ENCODE measurements at places on chromosomes 7 and 10.

- no peak for DNase-seq
Observed at GRCh38 chr7:45658716-45659495, 84.7 kb downstream of the ADCY1 start.

DNA sequence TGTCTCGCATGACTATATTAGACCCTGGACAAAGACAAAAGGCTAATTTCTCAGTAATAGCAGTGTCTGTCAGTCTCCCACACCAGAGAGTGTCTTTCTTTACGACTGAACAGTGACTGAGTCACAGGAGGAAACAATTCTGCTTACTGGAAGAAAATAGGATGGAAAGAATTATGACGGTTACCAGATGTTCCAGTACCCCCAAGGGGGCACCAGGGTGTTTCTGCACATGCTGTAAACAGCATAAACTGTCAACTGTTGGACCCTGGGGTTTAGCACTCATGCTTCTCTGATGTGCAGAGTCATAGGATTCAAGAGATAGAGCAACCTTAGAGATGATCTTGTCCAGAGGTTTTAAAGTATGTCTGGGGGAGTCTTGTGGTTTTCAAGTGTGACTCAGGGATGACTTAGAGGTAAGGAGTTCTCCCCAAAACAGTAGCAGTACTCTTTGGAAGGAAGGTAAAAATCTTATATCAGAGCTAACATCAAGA, 291.7 kb downstream of the THSD7A start:
- peak; percentile 65 for DNase-seq

DNA sequence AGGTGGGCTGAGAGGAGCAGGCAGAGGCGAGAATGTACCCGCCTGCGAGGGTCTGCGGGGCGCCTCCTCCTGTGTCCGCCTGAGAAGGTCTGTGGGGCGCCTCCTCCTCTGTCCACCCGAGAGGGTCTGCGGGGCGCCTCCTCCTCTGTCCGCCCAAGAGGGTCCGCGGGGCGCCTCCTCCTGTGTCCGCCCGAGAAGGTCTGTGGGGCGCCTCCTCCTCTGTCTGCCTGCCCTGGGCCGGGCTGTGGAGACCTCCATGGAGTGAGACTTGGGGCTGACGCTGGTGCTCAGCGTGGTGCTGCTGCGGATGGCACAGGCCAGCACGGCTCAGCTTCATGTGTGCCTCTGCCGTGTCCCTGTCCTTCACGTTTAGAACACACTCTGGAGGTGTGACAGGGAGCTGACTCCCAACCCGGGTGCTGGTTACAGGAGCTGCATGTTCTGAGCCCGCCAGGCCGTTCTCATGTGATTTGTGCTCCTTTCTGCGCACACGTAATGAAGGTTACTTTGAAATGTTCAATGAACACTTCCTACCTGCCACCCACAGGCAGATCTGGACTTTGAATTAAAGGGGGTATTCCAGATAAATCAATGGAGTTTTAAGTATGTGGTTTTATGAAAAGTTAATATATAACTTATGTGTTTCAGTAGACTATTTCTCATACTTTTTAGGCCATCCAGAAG, 20.5 kb upstream of the GET4 start:
- no peak for DNase-seq

DNA sequence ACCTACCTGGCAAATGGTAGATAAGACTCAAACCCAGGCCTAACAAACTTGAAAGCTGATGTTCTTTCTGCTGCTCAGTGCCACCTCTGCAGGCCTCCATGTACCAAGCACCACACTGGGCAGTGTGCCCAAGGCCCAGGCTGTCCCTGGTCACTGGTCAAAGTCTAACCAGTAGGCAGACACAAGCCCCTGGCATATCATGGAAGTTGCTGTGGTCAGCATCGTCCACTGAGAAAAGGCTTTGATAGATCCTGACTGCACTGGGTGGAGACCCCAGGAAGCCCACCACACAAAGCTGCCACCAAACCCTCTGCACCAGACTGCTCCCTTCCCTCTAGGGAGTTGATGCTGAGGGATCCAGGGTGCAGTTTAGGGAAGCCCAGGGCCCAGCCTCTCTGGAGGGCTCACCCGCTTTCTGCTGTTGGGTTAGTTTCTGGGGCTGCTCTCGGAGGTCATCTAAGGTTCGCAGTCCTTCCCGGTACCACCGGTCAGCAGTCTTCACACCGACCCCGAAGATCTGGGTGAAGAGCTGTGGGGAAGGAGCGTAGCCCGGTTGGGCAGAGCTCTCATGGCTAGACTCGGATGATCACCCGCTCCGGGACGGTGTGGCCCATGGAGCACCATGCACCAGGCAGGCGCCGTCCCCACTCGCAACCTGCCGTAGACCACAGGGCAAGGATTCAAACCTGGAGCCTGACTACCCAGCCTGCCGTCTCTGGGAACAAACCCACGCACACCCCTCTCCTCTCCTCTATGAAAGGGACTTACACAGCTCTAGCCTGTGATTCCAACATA, 6.0 kb downstream of the POLM start:
- DNase-seq, result no peak

- no peak for DNase-seq
Observed at GRCh38 chr7:151850491-151851124, 26.3 kb downstream of the PRKAG2 start.

DNA sequence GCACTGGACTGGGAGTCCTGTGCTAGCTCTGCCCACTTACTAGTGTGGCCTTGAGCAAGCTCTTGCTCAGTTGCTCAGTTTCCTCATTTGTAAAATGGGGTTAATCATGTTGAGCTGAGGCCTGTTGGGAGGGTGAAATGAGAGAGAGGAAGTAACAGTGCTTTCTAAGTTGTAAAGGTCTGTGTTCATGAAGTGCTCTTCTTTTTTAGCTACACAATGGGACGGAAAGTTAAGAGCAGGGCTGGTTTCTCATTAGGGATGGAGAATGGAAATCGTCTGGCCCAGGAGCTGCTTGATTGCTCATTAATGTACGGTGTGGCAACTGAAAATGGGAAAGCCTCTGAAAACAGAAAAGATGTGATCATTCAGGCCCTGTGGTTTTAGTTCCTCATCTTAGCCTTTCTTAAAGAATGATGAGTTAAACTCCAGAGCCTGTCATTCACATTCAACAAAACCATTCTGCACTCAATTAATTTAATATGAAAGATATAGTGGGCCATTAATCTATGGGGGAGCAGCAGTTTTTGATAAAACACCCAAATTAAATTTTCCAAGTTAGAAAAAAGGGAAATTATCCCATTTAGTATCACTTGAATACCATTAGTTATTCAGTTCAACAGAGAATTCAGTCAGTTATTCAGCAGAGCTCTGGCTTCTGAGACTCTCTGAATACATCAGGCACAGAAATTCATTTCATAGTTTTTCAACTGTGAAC, 60.5 kb downstream of the SH2D4B start:
- no peak for DNase-seq

- DNase-seq, result no peak
Observed at GRCh38 chr10:90614631-90615030, 243.2 kb downstream of the HTR7 start.

GRCh38 chr7:98619450-98620321, 2.6 kb downstream of the NPTX2 start:
- DNase-seq, result no peak

DNA sequence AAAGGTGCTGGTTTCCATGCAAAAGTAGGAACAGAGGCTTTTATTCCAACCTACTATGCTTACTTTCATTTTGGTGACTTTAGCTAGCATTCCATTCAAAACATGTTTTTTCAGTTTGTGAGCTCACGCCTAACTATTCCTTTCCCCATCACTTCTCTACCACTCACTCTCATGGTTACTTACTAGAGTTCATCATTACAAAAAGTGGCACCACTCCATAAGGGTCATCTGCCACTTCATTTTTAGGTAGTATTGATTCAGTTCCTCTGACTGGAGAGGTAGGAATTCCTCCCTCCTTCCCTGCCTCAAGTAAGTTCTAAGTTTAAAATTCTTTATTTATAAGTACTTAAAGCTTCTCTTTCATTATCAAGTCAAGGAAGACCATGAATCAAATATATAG, 543.1 kb downstream of the HTR7 start:
- no peak for DNase-seq

GRCh38 chr7:26954951-26955350, 90.6 kb upstream of the SKAP2 start:
- DNase-seq, result no peak

DNA sequence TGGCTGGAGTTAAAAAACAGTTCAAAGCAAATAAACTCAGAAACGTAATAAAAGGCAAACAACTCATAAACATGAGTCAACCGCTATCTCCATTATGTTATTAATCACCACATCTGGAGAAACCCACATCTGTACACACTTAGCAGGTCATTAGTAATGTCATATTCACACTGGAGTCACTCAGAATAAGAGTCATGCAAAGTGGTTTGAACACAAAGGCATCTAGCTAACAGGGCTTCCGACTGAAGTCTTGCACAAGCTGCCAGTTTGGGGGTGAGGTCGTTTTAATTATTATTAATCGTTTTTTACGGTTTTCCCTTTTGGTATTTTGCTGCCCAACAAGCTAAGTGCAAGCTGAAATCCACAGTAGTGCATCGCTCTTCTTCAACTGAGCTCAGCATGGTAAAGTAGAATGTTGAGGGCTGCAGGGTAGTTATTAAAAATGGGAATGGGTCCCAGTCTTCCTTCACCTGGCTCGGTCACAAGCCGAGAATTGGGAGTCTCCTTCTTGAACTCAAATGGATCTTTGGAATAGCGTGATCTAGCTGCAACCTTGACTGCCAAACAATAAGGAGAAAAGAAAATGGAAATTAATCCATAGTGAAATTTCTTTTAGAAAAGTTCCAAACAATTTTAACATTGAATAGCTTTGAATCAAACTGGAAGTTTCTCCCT, 663.5 kb downstream of the KCNMA1 start:
- no peak for DNase-seq

DNA sequence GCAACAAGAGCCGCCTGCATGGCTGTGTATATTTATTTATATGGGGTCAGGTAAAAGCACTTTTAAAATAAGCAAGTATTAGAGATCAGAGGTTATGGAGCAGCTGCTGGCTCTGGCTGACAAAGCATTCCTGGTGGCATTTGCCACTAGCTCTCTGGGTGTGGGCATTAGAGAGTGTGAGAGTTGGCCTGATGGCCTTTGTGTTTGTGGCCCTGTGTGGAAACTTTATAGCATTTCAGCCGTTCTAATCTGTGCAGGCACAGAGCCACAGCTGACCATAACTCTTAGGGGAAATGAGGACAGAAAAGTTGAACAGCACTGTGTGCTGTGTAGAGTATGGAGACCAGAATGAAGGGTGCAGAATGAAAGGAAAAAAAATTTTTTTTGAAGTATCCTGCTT, 118.9 kb downstream of the AUTS2 start:
- no peak for DNase-seq

GRCh38 chr7:105673367-105674084, 92.2 kb upstream of the EFCAB10 start:
- DNase-seq, result no peak

GRCh38 chr10:86830043-86830591, 73.7 kb downstream of the BMPR1A start:
- no peak for DNase-seq

DNA sequence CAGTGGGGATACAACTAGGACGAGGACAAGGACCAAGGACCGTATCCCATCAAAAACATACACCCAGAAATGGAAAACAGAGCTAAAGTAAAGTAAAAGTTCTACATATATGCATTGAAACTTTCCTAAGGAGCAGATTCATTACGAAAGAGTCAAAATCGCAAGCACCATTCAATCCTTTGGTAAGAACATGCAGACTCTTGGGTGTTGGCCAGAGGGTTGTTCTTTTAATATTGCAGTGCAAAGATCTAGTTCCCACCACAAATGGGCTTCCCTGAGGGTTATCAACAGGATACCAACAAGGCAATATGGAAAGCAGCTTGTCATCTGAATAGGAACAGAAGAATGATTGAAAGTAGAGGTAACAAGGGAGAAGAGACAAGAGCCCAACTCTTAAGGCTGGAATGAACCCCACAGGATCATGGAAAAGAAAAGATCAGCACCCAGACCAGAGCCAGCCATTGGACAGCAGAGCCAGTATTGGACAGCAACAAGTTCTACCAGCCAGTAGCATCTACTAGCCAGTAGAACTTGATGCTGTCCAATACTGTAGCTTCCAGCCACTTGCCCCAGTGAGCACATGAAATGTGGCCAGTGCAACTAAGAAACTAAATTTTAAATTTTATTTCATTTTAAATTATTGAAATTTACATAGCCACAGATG, 66.0 kb downstream of the OSBPL3 start:
- no peak for DNase-seq

DNA sequence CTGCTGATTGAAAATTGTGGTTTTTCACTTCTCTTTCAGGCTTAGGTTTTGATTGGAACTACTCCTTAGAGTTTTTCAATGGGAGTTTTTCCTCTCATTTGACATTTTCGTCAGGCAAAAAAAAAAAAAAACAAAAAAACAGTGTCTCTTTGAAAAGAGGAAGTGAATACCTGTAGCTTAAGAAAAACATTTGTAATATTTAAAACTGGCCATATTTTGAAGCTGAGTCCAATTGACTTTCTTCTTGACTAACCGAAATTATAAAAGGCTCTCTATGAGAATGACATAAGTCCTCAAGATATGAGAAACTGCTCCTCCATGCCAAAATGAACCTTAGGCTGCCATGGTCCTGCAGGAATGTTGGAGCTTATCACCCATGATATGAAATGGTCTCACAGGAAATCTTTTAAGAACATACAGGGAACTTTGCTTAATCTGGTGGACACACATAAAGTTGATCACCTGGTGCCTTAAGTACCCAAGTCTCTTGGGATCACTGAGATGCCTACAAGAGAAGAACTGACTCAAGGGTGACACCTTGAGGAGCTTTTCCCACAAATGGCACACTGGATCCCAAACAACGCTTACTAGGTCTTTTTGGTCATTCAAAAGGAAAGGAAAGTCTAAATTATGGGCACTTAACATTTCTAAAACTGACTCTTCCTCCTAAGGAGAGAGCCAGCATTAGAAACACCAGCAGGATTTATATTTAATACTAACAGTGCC, 263.4 kb downstream of the CDC14C start:
- DNase-seq, result no peak

- DNase-seq, result peak; percentile 61
Observed at GRCh38 chr7:83301416-83301815, 138.7 kb upstream of the PCLO start.

DNA sequence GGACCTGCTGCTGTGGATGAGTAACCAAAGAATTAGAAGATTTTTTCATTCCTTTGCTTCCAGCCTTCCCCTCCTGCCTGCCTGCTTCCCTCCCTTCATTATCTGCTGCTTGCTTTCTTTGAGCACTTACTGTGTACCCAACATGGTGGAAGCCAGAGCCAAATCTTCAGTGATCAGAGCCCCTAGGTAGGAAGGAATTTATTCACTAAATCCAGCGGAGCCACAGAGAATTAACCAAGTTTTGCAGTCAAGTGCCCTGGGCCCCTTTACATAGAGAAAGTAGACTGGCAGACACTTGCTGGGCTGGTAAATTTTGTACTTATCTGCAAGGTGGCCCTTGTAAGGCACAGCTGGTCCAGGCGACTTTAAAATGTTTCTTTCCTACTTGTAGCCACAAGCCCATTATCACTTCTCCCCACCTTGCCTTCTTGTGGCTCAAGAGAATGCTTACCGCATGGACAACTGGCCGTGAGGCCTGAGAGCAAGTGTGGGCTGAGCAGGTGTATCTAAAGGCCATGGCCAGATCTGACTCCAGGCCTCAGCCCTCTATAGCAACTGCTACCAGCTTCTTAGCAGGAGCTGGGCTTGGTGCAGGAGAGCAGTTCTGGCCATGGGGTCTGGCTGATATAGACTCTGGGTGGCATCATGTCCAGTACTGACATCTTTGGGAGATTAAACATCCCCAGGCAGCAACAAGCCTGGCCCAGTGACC, 11.1 kb downstream of the UNC5B start:
- no peak for DNase-seq

- DNase-seq, result no peak
Observed at GRCh38 chr10:91582153-91582554, 50.7 kb downstream of the PPP1R3C start.
